ENCODE measurements at places on chromosomes 1 and 21. TPM values are rescaled to one million over a fixed set of nuclear protein-coding genes. Genes with fewer than 3 reads are reported as not detected.

The MORN1 gene
- total RNA-seq = 11.1 TPM

The TMEM52 gene
- 13.4 TPM for total RNA-seq

The SPRR2B gene
- total RNA-seq = not detected

The LRRC38 gene
- not detected for total RNA-seq

- DNase-seq = no peak
- no peak overlapping the region for H3K4me3 ChIP-seq
- H3K4me1 ChIP-seq = peaks cover 9% of the 10 kb centered on the region
- no peaks in the 10 kb centered on the region for H3K27me3 ChIP-seq
These were observed 6.8 kb upstream of the SLAMF9 start for GRCh38 chr1:159960721-159961381.

DNA sequence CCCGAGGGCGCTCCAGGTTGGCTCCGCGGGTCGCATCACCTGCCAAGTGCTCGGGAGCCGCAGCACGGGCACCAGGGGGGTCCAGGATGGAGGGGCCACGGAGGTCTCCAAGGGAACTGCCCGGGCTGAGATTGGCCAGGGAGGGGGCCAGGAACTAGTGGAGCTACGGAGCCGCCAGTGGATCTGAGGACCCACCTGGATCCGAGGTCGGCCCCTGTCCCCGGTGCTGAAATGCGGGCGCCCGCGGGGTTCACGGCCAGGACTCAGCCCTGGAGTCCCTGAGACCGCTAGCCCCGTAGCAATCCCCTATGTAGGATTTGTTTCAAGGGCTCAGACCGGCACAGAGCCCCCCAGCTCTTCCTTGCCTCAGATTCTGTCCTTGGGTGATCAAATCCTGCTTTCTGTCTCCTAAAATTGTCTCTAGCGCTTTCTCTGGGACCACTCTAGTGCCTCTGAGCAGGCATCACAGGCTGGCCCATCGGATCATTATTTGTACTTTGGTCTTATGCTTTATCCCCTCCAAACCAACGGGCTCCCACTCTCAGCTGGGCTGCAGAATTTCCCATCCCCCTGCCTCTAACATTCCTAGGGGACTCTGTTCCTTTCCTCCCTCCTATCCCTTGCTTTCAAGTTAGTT lies 27.3 kb downstream of the KIAA2013 start:
- no peaks in the 10 kb centered on the region for H3K36me3 ChIP-seq
- H3K27me3 ChIP-seq = 0 out of 2 replicates have a peak, but pooled peaks cover 3% of the 10 kb centered on the region
- peaks cover 9% of the 10 kb centered on the region for H3K4me1 ChIP-seq
- peak; percentile 83 for DNase-seq
- H3K27ac ChIP-seq = no peak overlapping the region

DNA sequence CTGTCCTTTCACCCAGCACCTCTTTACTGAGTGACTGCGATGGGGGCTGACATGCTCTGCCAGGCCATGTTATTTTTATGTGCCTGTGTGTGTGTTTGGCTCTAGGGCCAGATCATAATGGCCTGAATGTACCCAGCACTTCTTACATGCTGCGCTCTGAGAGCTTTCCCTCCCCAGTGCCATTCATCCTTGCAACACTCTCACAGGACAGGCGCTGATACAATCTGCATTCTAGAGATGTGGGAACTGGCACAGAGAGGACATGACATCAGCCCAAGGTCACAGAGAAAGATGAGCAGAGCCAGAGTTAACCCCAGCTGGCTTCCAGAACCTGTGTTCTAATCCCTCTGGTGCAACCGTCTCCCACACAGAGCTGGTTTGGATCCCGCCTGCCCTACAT lies 54.5 kb downstream of the ARHGEF10L start:
- no peak overlapping the region for H3K4me3 ChIP-seq
- no peak for DNase-seq
- H3K27me3 ChIP-seq = no peaks in the 10 kb centered on the region
- 0 out of 2 replicates have a peak overlapping the region, but pooled peaks have one; percentile 74 for H3K27ac ChIP-seq
- no peaks in the 10 kb centered on the region for H3K36me3 ChIP-seq
- H3K4me1 ChIP-seq = no peaks in the 10 kb centered on the region

DNA sequence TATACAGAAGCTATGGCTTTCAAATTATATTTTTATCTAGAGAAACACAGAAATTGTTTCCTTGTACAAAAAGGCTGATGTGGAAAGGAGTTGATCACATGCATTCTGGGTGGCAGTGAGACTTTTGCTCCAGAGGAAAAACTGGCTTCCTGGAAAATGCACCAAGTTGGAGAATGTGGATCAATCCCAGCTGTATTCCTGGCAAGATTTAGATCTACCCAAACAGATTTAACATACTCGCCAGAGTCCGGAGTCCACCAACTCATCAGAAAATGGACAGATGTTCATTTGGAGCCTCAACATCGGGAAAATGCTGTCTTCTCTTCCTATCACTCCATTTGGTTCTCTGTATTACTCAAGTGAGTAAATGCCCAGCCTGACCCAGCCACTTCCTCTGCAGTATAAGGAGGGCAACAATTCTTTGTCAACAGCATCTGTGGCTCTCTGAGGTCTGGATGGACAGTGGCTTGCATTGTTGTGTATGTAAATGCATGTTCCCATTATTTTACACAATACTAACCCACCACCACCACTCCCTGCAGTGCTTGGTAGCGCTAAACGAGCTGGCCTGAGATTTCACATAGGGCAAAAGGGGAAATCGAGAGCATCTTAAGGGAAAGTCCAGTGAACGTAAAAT lies 226.2 kb upstream of the IRF2BP2 start:
- no peak for DNase-seq
- no peaks in the 10 kb centered on the region for H3K27me3 ChIP-seq
- H3K4me3 ChIP-seq = no peak overlapping the region
- H3K4me1 ChIP-seq = no peaks in the 10 kb centered on the region
- H3K36me3 ChIP-seq = no peaks in the 10 kb centered on the region

DNA sequence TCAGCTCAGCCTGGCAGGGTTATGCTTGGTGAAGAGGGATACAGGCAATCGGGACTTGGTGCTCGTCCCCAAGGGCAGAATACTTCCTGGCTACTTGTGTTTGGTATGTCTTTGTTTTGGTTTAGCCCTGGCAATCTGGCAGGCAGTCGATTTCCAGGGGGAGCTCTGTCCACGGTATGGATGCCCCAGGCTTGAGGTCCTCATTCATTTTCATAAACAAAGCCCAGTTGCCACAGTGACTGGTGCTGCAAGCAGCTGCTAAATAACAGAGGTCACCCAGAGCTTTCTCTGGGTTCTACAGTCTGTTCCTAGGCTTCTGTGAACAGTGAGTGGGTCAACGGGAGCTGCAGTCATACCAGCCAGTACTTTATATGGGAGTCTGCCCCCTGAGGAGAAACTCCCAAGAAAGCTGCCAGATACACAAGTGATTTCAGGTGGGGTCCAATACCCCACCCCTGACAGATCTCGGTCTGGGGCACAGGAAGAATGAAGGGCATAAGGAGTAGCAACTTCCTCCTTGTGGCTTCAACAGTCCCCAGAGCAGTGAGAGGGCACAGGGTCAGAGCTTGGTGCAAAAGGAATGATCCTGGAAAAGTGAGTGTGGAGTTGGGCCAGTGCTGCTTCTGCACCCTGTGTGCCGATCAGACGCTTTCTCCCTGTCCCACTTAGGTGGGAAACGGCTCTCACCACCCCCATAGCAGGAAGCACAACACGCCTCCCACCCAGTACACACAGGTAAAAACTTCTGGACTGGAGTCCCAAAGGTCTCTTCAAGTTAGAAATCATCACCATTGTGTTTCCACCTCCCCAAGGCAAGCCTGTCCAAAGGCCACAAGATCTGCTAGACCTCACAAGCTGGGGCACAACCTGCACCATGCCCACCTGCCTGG lies 55.5 kb downstream of the TGFBR3 start:
- DNase-seq = no peak
- no peaks in the 10 kb centered on the region for H3K4me1 ChIP-seq
- H3K36me3 ChIP-seq = no peaks in the 10 kb centered on the region
- H3K27ac ChIP-seq = no peak overlapping the region
- H3K4me3 ChIP-seq = no peak overlapping the region

GRCh38 chr1:70812442-70813109 lies 235.0 kb downstream of the PTGER3 start:
- no peaks in the 10 kb centered on the region for H3K4me1 ChIP-seq
- no peak for DNase-seq
- H3K27me3 ChIP-seq = no peaks in the 10 kb centered on the region

- DNase-seq = no peak
- H3K4me3 ChIP-seq = no peak overlapping the region
- no peaks in the 10 kb centered on the region for H3K27me3 ChIP-seq
These were observed 62.4 kb downstream of the RABGAP1L start for GRCh38 chr1:174221681-174222080.

DNA sequence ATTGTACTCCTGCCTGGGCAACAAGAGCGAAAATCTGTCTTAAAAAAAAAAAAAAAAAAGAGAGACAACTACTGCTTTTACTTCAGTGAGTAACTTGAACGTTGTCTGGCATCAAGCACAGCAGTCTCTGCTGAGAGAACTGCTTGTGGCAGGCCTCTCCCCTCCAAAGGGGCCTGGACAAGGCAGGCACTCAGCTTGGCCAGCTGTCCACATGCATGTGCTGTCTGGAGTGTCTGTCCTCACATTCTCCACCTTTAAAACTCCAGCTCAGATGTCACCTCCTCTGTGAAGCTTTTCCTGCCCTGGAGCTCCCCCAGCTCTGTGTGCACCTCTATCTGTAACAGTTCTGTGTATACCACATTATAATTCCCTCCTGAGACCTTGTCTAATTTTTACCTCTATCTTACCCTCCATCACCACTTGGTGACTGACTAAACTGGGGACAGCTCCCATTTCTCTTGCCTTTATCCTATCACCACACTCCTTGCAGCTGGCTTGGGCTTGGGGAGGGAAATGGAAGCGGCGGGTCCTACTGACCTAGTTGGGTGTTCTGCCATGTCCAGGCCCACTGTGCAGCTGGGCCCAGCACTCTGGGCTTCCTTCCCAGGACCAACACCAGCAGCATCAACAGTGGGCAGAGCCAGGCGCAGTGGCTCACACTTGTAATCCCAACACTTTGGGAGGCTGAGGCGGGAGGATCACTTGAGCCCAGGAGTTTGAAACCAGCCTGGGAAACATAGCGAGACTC lies 71.4 kb upstream of the ARTN start:
- no peaks in the 10 kb centered on the region for H3K27me3 ChIP-seq
- DNase-seq = no peak
- no peak overlapping the region for H3K4me3 ChIP-seq
- H3K27ac ChIP-seq = no peak overlapping the region
- no peaks in the 10 kb centered on the region for H3K36me3 ChIP-seq

DNA sequence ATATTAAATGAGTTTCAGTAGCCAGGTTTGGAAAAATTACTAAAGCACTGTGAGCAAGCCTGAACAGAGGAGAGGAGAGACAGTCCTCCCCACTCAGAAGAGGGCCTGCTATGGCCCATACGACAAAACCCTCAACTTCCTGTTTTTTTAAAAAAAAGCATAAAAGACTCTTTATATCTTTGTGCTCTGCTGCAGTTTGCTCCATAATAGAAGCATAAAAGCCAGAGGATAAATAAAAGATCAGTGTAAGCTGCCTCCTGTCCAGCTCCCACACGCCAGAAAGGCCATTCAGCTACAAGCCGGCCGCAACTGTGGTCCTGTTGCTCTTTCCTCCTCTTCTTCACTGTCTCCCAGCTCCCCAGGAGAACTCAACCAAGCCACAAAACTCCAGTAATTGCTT lies 37.8 kb downstream of the NID1 start:
- no peak overlapping the region for H3K4me3 ChIP-seq
- H3K36me3 ChIP-seq = 0 out of 2 replicates have a peak, but pooled peaks cover 2% of the 10 kb centered on the region
- H3K4me1 ChIP-seq = no peaks in the 10 kb centered on the region
- no peak overlapping the region for H3K27ac ChIP-seq
- H3K27me3 ChIP-seq = no peaks in the 10 kb centered on the region

DNA sequence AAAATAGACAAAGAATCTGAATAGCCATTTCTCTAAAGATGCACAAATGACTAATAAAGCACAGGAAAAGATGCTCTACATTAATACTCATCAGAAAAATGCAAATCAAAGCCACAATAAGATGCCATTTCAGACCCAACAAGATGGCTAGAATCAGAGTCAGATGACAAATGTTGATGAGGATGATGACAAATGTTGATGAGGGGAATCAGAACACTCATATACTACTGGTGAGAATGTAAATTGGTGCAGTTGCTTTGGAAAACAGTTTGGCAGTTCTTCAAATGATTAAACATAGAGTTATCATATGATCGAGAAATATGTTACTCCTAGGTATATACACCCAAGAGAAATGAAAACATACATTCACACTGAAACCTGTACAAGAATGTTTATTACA lies 33.9 kb downstream of the LRRC40 start:
- H3K27me3 ChIP-seq = no peaks in the 10 kb centered on the region
- H3K4me1 ChIP-seq = no peaks in the 10 kb centered on the region
- H3K27ac ChIP-seq = no peak overlapping the region
- no peak overlapping the region for H3K4me3 ChIP-seq

DNA sequence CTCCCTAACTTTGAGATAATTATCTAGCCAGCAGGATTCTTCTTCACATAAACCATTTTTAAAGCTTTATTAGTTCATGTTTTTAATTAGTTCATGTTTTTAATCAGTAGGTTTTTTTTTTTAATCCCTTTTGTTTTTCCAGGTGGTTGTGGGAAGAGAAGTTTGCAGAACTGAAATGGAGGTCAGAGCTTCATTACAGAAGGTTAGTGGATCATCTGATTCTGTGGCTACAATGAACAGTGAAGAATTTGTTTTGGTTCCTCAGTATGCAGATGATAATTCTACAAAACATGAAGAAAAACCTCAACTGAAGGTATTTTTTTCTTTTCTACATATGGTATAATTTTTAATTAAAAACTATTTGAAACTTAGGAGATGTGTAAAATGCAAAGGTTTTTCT lies 59.7 kb downstream of the RABGAP1L start:
- H3K4me1 ChIP-seq = peaks cover 8% of the 10 kb centered on the region
- H3K27ac ChIP-seq = no peak overlapping the region
- DNase-seq = no peak
- no peak overlapping the region for H3K4me3 ChIP-seq
- H3K36me3 ChIP-seq = no peaks in the 10 kb centered on the region
- H3K27me3 ChIP-seq = no peaks in the 10 kb centered on the region

DNA sequence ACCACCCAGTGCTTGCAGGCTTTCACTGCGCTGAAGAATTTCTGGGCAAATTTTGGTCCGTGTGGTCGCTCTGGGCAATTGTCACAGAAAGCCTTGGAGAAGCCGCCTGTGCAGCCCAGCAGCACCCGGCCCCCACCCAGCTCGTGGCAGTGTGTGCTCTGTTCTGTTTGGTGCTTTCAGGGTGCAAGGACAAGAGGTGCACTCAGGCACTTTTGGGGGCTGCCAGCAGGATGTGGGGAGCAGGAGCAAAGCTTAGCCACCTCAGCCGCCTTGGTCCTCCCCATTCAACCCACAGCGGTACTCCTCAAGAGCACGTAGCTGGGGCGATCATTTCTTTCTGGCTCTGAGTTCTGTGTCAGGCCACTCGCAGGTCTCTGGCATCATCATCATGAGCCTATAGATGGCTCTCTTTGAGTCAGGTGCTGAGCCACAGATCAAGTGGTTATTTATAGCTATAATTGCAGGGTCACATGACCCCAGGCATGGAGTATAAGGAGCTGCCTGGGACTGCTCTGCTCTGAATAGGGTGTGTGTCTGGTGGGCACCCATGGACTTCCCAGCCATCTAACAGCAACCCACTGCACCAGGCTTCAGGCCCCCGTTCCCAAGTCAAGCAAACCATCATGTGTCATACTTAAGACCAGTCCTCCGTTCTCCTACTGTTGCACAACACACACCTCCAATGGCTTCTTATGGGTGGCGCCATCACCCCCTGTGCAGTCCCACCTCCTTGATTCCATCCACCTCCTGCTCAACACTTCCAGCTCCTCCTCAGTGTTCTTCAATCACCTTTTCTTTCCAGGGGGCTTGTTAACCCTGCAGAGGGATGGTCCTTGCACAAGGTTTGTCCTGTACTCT lies 18.1 kb upstream of the TENT5C start:
- H3K4me1 ChIP-seq = no peaks in the 10 kb centered on the region
- no peak overlapping the region for H3K27ac ChIP-seq
- DNase-seq = no peak
- no peaks in the 10 kb centered on the region for H3K36me3 ChIP-seq
- H3K4me3 ChIP-seq = no peak overlapping the region
- no peaks in the 10 kb centered on the region for H3K27me3 ChIP-seq
